LoVo (cell line): ENCODE measurements at places on chromosomes 12 and 14.

DNA sequence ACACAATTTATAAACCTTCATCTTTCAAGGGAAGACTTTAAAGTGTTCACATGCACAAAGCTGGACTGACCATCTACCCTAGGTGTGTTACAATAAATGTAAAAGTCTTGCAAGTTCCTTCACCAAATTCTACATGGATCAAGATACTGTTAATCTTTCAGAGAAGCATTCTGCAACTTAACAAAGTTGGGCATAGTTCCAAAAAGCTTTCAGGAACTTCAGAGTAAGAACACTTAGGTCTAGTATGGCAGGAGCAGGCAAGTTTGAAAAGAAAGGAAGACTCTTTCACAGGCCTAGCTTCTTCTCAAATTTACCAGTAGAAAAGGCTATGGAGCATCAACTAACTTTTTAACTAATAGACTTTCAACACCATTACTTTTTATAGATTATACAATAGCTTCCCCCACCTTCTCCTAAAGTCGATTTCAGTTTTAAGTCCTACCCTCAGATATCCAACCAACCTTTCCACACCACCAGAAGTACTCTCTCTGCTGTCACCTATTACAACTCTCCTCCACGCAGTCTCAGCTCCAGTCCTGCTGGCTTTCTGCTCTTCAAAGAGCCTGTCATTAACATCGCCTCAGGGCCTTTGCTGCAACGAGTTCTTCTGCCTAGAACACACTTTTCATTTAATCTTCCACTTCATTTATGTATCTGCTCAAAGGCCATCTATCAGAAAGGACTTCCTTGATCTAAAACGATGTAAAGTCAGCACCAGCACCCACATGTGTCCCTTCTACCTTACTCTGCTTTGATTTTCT, 333.9 kb downstream of the CEP128 start:
- no peak for DNase-seq

DNA sequence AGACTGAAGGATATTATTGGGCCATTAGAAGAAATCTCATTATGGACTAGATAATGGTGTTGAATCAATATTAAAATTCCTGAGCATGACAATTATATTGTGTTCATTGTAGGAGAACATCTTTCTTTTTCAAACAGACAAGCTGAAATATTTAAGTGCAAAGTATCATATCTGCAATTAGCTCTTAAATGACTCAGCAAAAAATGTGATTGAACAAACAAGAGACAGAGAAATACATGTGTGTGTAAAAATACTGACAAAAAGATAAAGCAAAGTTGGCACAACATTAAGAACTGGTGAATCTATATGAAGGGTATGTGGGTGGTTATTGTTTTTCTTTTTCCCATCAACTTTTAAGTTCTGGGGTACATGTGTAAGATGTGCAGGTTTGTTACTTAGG, 9.5 kb downstream of the CEP290 start:
- DNase-seq: no peak

- DNase-seq: no peak
Observed at GRCh38 chr12:127308148-127308547, 958.8 kb upstream of the TMEM132C start.

DNA sequence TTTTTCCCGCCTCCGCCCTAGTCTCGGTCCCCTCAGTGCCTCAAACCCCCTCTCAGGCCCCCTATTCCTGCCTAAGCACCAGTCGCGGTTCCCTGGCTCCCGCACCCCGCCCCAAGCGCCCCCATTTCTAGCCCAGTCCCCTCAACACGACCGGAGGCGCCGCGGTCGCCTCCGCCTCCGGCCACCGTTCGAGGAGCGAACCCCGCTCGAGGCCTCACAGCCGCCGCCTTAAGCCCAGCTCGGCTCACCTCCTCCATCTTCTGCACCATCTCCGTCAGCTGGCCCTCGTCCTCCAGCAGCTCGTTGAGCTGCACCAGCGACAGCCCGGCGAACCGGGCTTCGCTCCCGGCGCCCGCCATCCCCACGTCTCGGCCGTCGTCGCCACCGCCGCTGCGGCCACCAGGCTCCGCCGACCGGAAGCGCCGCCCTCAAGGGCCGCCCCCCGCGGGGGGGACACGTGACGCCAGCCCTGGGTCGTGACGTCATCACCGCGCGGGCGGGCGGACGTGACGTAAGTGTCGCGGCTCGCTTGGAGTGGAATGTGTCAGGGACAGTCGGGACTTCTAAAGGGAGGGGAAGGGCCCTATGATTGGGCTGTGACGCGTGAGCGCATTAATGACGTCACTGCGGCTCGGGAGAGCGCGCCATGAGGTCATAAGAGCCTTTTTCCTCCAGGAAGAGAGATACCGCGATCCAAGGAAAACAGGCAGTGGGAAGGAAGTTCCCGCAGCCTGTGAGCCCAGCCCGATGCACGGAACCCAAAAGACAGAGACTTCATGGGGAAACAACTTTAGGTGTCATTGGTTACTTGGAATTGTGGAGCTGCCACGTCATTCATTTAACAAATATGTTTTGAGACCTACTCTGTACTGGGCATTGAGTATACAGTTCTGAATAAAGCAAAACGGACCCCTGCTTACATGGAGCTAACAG, at the start of gene VPS37B:
Gene VPS37B (minus strand): TSS at position 421 of the 933 bp plus-strand sequence. CDS start 62 bp downstream, at position 359.
- DNase-seq: peak; percentile 89

- no peak for DNase-seq
Observed at GRCh38 chr12:117188961-117189724, 1.1 kb downstream of the FBXO21 start.

DNA sequence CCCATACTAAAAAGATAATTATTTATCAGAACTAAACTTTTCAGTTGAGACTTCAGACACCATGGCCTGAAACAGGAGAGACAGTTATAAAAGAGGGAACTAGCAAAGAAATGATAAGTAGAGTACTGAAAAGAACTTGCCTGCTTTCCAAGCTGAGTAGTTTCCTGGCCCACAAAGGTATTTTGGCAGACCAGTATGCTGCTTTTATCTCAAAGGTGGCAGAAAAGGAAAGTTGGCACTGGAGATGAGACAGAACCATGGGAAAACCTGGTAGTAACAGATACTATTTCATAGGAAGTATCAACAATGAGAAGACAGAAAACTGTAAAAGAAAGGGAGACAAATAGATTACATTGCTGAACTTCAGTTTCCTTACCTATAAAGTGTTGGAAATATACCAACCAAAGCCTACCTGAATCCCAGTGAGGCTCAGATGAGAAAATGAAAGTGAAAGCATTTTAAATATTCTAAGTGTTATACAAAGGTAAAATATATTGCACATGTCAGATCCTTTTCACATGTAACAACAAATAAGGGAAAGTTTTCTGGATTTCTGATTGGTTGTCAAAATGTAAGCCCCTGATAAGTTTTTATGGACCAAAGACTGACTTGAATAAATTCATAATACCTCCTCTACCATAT, 155.3 kb upstream of the FSCB start:
- DNase-seq: no peak

DNA sequence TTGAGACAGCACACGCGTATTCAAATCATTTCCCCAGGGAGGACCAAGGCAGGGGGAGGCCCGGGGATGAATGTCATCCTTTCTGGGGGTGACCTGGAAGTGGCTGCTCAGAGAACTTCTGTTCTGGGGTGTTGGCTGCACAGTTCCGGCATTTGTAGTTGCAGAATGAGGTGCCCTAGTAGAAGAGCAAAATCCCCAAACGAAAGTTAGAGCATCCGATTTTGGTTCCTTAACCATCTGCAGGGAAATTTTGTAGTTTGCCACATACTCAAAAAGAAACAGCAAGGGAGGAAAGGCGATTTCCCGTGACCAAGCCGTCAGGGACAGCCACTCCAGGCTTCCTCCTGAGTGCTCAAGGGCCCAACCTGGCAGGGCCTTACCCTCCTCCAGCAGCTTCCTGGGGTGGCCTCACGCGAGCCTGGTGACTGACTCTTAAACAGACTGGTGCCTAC, 13.0 kb upstream of the TRAF3 start:
- no peak for DNase-seq

GRCh38 chr14:65772921-65773574, 360.5 kb downstream of the FUT8 start:
- DNase-seq: peak; percentile 8

DNA sequence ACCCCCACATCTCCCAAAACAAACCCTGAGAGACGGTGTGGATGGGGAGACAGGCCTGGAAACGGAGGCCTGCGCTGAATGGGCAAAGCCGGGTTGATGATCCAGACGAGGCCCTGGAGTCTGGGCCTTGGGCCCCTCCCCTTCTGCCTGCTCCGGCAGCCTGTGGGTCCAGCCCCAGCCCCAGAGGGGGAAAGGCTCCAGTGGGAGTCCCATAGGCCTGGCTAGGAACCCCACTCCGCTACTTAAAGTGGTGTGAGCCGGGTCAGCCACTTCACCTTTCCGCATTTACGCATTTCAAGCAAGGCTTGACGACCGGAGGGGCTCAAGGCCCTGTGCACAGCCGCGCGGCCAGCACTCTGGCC, 695 bp upstream of the TNFAIP2 start:
- no peak for DNase-seq

GRCh38 chr12:43882578-43883178, 46.8 kb downstream of the TMEM117 start:
- DNase-seq: peak; percentile 66

DNA sequence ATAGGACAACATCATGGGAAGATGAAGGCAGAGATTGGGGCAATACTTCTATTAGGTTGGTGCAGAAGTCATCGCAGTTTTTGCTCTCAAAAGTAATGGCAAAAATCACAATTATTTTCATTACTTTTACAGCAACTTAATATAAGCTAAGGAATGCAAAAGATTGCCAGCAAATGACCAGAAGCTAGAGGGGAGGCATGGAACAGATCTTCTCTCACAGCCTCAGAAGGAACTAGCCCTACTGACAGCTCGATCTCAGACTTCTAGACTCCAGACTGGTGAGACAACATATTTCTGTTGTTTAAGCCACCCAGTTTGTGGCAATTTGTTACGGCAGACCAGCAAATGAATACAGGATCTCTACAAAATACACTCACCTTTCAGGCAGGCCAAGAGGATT, 348.5 kb upstream of the TBX3 start:
- no peak for DNase-seq

- DNase-seq: no peak
Observed at GRCh38 chr12:286531-287300, 24.1 kb upstream of the SLC6A13 start.

- no peak for DNase-seq
Observed at GRCh38 chr12:48187916-48188695, 4.7 kb downstream of the CCDC184 start.

- no peak for DNase-seq
Observed at GRCh38 chr14:43184540-43184939, 1322.5 kb downstream of the FSCB start.

- no peak for DNase-seq
Observed at GRCh38 chr14:58637040-58637390, 747 bp upstream of the DACT1 start.

- no peak for DNase-seq
Observed at GRCh38 chr14:100677554-100678468, 48.9 kb upstream of the DLK1 start.

DNA sequence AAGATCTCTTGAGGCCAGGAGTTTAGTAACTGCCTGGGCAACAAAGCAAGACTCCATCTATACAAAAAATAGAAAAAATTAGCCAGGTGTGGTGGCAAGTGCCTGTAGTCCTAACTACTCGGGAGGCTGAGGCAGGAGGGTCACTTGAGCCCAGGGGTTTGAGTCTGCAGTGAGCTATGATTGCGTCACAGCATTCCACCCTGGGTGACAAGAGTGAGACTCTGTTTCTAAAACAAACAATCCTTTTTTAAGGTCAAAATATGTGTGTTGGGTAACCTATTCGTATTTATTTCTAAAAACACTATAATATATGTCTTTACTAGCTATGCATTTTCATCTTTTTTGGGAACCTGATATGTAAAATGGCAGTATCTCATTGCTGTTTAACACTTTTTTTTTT, 7.4 kb downstream of the FBXO21 start:
- DNase-seq: no peak

DNA sequence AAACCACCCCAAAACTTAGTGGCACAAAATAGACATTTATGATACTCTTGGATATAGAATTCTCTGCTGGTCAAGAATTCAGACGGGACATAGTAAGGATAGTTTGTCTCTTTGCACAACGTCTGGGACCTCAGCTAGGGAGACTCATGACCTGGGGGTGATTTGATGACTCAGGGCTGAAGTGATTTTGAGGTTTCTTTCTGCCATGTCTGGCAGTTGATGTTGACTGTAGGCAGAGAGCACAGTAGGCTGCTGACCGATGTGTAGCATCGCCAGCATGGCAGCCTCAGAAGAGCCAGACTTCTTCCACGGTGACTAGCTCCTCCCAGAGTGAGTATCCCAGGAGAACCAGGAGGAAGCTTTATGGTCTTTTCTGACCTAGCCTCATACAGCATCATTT, 88.9 kb upstream of the FRMD6 start:
- no peak for DNase-seq

DNA sequence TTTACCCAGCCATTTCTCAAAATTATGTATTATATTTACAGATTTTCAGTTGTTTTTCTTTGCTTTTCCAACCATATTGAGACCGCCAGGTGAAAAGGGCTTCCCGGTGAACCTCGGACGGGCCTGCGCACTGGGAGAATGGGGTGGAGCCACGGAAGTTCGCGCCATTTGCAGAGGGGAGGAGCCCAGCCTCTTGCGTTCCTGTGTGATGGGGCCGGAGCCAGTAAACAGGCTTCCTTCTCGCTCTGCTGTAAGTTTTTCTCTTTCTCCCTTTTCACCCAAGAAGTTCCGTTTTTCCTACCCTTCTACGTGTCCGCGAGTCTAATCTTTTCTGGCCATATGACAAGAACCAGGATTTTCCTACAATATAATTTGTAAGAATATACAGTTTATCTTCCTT, 1108.8 kb upstream of the SEL1L start:
- no peak for DNase-seq

- no peak for DNase-seq
Observed at GRCh38 chr14:53603994-53604393, 352.6 kb downstream of the BMP4 start.

DNA sequence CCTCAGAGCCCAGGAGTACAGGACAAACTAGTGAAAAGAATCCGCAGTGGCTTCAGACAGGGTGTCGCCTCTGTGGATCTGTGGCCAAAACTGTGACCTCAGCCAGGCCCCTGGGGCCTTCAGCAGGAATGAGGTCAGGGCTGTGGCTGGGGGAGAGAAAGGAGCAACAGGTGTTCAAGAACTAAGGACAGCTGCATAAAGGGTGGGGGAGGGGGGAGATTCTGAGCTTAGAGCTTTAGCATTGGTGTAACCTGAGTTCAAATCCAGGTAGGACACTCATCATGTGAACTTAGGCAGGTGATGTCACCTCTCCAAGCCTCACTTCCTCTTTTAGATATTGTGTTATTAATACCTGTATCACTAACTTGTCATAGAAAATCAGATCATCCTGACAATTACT, 40.9 kb upstream of the CORO1C start:
- DNase-seq: no peak

GRCh38 chr12:71036526-71036925, 116.0 kb upstream of the PTPRR start:
- DNase-seq: no peak

DNA sequence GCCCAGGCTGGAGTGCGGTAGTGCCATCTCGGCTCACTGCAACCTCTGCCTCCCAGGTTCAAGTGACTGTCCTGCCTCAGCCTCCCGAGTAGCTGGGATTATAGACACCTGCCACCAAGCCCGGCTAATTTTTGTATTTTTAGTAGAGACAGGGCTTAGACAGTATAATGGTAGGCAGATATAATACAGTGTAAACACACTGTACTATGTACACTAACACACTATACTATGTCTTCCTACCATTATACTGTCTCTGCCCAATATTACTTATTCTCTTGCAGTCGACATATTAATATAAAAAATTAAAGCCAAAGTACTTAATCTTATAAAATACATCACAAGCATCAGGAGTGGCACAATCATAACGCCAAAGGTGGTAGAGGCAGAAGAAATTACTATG, 15.0 kb downstream of the DTD2 start:
- no peak for DNase-seq
